ENCODE measurements at places on chromosomes 6 and 20.

DNA sequence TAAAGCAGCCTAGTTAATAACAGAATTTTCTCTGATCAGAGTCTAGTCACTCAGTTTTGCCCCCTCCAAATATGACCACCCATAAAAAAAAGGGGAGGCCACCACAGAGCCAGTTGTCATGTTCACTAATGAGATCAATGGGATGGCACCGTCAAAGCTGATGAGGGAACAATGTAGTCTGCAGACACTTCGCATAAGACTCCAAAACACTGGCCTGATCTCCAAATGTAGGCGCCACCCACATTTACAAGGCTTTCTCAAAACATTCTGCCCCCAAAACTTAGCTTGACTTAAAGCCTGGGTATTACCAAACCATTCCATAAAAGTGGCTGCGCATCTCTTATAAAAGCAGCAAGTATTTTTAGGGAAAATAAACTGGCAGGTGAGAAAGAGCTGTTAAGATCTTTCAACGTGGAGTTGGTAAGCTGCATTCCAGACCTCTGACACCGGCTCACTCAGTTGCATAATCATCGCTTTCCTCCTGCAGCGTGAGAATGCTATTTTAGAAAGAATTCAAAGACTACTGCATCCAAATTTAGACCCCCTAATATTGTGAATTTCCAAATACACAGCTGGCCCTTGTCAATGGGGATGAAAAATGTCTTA lies 59.3 kb downstream of the TBC1D7 start:
- no peak for DNase-seq

GRCh38 chr20:13336308-13337089 lies 115.4 kb downstream of the ISM1 start:
- DNase-seq = no peak

DNA sequence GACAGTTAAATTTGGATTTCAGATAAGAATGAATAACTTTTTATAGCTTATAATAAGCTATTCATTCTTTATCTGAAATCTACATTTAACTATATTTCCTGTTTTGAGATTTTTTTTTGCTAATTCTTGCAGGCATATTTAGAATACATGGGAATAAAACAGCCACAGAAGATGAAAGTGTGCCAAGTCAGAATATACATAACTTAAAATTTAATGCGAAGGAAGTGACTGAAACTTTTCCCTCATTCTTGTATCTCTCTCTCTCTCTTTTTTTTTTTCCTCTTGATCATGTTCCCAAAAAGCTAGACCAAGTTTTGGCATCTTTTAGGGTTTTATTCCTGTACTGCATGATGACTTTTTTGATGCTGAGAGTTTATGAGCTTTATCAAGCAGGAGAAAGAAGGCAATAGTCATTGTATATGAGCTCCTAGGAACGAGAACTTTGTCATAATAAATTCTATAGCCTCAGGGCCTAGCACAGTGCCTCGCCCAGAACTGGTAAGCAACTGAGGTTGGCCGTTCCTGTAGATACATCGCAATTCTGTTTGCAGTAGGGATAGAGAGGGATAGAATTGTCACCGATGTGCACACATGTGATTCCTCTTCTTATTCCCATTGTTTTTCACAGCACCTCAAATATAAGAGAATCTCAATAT lies 205.2 kb downstream of the MYLK4 start:
- no peak for DNase-seq

DNA sequence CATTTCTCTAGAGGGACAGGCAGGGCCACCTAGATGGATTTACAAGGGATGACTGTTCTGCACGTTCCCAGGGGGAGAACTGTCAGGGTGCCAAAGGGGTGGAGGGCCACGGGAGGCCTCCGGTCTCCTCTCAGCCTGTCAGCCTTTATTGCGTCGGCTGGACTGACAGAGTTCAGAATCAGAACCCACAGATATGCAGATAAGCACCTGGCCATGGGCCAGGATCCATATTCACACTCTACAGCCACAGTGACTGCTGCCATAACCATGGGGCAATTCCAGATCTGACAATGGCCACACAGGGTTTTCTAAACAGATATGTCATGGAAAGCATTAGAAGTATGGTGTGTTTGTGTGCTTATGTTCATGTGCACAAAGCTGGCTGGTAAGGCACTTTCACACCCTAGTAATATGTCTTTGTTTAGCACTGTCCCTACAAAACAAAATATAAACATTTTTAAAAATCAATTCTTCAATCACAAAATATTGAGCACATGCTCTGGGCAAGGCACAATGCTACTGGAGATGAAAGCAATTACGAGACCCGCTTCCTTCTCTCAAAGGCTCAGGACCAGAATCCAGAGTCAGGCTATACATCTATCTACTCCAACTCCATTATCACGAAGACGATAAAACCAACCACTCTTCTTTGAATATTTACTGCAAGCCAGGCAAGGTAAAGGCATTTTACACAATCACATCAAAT lies 29.1 kb downstream of the TRAM2 start:
- no peak for DNase-seq

DNA sequence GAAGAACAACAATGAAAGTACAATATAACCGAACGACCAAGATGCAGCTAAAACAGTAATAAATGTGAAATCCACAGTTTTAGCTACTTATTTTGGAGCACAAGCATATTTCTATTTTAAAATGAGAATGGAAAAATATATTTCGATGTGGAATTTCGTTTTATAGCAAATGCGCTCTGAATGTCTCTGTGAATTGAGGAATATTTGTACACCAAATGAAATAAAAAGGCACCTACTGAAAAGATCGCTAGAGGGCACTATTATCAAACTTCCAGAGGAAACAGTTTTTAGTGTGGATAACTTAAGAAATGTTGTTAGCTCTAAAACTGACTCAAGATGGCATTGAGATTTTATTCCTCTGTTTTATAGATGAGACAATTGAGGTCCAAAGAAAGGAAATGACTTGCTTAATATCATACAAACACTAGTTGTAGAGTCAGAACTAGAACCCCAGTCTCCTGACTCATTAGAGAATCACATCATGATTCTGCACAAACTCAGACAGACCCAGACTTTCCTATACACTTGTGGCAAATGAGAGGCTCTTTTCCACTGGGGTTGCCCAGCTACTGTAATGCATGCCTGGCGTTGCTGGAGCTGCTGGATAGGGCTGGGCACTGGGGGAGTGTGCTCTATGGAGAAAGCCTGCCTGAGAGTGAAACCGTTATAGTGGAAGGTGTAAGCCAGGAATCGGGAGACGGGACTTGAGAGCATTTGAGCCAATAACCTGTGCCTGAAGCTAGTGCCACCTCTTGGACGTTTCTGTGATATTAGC lies 51.9 kb downstream of the GCLC start:
- DNase-seq = peak; percentile 14

- no peak for DNase-seq
Measured at GRCh38 chr6:143746202-143747119, 68.7 kb downstream of the PHACTR2 start.

DNA sequence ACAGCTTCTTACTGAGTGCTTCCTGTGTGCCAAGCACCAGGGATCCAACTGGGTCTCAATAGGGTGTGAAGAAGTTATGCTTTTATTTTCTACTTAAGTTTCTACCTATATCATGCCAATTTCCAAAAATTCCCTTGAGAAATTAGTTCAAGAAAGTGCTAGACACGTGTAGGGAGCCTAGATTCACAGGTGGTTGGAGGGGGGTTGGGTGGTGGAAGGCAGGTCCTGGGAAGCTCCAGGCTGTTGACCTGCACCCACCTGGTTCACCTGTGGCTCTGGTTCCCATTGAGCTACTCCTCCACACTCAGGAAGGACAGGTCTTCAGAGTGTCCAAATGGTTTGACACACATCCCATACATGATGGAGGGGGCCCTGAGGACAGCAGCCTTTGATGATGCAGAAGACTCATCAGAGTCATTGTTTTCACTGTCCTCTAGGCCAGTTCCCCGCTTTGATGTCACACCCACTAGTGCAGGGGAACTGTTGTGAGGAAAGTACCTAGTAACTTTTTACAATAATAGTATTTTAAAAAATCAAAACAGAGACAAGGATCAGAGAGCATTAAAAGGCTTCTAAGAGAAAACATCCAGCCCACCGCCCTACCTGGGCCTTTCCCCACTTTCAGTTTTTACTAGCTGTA lies 39.8 kb upstream of the MYL9 start:
- no peak for DNase-seq
